ENCODE measurements at places on chromosomes 5 and 9.
A peak's percentile ranks its signal among the peaks of the same experiment; 100 is the strongest.

- DNase-seq, result no peak
Observed at GRCh38 chr5:137689306-137689705, 46.6 kb downstream of the KLHL3 start.

- DNase-seq, result no peak
Observed at GRCh38 chr5:83406906-83407305, 64.6 kb upstream of the VCAN start.

DNA sequence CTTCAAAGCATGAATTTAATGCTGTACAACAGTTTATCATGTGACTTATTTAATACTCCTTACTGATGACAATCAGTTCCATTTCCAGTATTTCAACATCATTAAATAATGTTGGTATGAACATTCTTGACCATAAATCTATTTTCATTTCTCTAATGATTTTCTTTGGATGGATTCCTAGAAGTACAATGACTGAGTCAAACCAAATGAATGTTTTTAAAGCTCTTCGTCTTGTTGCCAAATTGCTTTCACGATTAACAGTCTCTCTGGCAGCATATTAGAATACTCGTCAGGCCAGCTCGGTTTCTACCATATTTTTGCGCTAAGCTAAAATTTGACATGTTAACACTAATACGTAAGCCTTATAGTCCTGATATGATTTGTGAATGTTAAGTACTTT, 197.0 kb downstream of the TRPM3 start:
- DNase-seq, result peak; percentile 88

- peak; percentile 41 for DNase-seq
Observed at GRCh38 chr9:73183917-73184861, 32.5 kb downstream of the ANXA1 start.

GRCh38 chr5:39717176-39717897, 292.6 kb upstream of the DAB2 start:
- peak; percentile 32 for DNase-seq

- no peak for DNase-seq
Observed at GRCh38 chr5:139767960-139768359, 27.6 kb upstream of the PSD2 start.

DNA sequence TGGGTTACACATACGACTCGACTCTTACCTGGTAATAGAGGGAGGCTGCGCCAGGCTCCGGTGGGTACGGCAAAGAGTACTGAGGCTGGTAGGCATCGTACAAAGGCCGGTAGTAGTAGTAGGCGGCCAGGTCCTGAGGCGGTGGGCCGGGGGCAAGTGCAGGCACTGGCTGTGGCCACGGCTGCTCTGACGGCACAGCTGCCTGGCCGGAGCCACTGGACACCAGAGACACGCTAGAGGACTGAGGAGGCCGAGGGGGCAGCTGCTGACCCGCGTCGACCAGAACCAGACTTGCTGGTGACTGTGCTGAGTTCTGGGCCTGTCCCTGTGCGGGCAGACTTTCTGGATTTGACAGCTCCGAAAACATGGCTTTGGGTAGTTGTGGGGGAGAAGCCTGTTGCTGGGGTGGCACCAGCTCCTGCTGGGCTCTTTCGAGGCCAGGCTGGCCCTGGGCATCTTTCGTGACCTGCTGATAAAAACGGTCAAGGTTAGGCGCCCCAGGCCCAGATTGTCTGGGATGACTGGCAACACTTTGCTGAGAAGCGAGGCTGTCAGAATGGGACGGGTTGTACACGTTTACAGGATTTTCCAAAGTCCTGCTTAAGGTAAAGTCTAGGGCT, 8.7 kb downstream of the SEC16A start:
- no peak for DNase-seq

DNA sequence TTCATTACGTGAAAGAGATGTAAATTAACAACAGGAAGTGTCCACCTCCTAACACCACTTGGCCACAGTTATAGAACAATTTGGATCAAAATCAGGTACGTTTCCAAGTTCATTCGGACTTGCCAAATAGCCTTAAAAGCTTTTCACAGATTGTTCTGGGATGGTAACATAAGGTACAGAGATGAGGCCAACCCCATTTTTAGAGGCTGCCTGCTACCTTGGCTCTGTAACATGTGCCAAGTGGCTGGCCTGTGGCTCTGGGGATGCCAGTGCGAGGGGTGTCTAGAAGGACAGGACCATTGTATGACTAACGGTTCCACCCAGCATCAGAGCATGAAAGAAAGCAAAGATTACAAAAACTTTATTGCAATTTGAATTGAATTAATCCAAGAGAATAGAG, 91.0 kb downstream of the LHFPL2 start:
- no peak for DNase-seq

DNA sequence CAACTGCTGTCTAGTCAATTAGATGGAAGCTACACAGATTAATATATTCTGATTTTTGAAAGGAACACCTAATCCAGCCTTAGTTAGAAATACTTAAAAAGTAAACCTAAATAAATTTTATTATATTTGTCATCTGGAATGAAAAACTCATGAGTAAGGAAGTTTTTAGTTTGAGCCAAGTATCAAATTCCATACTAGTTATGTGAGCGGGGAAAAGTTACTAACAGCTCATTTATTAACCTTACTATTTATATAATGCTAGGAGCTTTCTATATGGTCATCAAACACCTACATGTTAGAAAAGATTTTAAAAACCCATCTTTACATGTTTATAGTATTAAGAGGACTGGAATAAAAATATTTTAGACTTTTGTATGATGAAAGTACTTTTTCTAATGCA, 41.6 kb upstream of the POU5F2 start:
- peak; percentile 7 for DNase-seq

GRCh38 chr5:180289433-180289832, 2.5 kb downstream of the MAPK9 start:
- no peak for DNase-seq

GRCh38 chr5:119036101-119036762, 34.7 kb upstream of the DMXL1 start:
- peak; percentile 72 for DNase-seq

GRCh38 chr5:139446956-139447779, 7.8 kb upstream of the DNAJC18 start:
- DNase-seq, result no peak

DNA sequence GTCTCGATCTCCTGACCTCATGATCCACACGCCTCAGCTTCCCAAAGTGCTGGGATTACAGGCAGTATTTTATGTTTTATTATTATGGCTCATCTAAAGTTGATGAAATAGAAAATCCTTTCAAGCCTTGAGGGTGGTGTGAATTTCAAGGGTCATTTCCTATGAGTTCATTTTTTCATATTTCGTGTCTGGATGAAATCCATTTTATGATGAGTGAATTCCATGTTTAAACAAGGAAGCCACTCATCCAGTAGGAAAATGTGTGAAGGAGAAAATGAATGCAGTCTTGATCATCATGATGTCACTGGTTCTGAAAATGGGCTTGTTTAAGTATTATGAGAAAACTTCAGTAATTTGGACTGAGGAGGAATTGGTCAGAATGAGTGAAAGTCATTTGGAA, 74.6 kb upstream of the ZSWIM6 start:
- DNase-seq, result no peak

- no peak for DNase-seq
Observed at GRCh38 chr9:87461256-87461655, 36.4 kb upstream of the DAPK1 start.

GRCh38 chr9:116975126-116975525, 288.0 kb downstream of the TRIM32 start:
- DNase-seq, result no peak

GRCh38 chr5:140550147-140551079, 3.0 kb downstream of the EIF4EBP3 start:
- DNase-seq, result no peak

- no peak for DNase-seq
Observed at GRCh38 chr9:130288926-130289690, 23.5 kb downstream of the HMCN2 start.

DNA sequence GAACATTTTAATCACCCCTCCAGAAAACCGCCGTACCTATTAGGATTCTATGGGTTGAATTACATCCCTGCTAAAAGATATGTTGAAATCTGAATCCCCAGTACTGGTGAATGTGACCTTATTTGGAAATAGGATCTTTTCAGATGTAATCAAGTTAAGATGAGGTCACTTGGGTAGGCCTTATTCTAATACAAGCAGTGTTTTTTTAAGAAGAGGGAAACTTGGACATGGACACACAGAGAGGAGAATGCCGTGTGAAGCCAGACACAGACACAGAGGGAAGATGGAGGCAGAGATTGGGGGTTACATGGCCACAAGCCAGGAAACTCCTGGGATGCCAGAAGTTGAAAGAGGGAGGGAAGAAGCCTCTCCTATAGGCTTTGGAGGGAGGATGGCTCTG, 183.5 kb downstream of the GNA14 start:
- no peak for DNase-seq

DNA sequence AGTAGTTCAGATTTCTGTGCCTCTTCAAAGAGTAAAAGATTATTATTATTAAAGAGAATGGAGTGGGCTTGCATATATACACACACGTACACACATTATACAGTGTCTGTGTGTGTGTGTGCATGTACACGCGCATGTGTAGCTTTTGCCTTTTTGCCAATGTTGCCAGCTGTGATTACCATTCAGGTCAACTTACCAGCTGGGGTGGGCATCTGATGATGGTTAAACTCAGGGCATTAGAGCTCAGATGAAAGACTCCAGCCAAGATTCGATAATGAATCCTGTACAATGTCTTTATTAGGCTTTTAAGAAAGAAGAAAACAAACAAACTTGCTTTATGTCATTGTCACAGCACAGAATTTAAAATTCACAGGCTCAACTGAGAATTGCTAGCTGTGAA, 296.5 kb upstream of the DMAC1 start:
- DNase-seq, result no peak

GRCh38 chr9:125258160-125258785, 3.4 kb upstream of the GAPVD1 start:
- DNase-seq, result no peak

DNA sequence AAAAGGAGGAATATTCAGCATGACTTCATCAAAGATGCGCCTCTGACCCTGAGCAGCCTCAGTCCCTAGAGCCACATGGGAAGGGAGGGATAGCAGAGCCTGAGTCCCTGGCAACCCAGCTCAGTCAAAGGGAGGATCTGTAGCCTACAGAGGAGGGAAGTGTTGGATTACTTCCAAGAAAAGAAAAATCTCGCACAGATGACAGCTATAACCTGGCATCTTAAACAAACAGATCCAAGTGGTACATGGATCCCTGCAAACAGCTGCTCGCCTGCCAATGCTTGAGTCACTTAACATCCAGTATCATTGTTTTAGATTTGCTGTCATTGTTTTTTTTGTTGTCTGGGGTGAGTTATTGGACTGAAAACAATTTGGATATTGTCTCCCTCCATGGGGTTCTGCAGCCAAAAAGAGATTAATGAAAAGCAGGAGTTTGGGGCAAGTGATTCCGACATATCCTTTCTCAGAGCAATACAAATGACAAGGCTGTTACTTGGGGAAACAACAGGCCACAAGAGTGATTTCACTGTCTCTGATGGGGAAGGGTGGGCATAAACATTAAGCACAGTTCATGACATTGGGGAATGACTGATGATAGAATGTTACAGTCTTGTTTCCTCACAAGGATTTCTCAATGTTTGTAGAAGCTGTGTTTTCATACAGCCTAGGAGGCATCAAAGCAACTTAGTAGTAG, 153.5 kb upstream of the KIF2A start:
- DNase-seq, result no peak

DNA sequence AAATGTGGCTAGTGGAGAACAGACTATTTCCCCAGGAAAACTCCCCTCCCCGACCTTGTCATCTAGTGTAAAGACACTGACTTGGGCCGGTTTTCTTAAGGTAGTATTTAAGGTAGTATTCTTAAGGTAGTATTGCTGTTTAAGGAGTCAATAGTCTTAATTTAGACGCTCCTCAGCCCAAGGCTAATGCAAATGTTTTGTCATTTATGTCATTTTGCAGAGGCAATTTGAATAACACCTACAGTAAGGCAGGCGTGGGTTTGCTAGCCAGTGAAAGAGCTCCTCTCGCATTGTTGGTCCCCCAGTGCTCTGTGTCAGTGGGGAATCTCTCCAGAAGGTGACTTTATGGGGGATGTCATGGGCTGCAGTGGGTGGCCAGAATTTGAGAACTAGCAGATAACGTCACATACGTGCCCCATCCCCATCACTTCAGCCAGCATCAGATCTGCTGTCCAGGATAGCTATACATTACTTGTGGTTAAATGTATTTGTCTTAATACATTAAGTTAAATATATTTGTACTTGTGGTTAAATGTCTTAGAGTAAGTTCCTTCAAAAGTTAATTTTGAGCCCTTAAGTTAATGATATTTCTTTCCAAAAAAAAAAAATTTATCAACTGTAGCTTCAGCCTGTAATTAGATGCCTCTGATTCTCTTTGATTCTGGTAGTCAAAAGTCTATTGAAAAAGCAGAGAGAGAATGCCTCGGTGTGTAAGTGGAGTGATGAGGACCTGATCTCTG, 2.6 kb downstream of the PPP1R26 start:
- no peak for DNase-seq

- DNase-seq, result no peak
Observed at GRCh38 chr9:137297966-137298365, 4.1 kb downstream of the NRARP start.

DNA sequence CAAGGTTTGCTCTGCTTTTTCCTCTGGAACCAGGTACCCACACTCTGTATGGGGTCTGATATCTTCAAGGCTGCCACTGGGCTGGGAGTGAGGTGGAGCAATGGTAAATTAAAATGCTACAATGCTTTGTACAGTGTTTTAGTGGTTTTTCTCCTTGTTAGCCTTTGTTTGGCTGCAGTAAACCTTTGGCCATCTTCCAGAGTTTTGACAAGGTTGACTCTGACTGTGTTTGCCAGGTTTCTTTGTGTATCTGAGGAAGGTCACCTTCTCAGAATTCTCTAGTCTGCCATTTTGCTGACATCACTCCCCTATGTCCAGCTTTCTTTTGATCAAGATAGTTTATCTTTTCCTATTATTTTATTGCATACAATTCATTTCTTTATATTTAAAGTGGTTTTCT, 11.2 kb downstream of the SPATA31D1 start:
- DNase-seq, result no peak

- peak; percentile 27 for DNase-seq
Observed at GRCh38 chr9:81069923-81070322, 619.4 kb downstream of the TLE1 start.

GRCh38 chr5:107218457-107219193, 452.1 kb downstream of the EFNA5 start:
- peak; percentile 13 for DNase-seq

DNA sequence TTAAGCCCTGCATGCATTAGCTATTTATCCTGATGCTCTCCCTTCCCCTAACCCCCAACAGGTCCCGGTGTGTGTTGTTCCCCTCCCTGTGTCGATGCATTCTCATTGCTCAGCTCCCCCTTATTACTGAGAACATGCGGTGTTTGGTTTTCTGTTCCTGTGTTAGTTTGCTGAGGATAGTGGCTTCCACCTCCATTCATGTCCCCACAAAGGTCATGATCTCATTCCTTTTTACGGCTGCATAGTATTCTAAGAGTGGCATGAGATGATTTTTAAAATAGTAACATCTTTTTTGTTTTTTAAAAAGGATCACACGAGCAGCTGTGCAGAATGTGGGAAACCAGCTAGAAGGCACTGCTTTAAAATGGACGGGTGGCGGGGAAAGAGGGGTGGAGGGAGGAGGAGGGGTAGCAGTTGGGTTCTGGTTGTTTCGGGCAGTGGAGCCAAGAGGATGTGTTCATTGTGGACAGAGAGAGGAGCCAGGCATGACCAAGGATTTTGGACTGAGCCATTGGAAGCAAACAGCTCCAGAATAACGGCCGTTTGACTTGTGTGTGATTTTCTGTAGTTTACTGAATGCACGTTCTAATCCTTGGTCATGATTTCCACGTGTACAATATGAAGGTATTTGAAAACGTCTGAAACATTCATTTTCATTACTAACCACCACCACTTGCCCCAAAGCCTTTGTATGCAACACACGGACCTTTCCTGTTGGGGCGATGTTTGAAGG, 1.7 kb upstream of the TENT4A start:
- DNase-seq, result no peak

- DNase-seq, result no peak
Observed at GRCh38 chr9:33932078-33932807, 115.3 kb downstream of the UBE2R2 start.
